Vagina (tissue), 2 donors: ENCODE measurements at places on chromosomes 5 and 9.

DNA sequence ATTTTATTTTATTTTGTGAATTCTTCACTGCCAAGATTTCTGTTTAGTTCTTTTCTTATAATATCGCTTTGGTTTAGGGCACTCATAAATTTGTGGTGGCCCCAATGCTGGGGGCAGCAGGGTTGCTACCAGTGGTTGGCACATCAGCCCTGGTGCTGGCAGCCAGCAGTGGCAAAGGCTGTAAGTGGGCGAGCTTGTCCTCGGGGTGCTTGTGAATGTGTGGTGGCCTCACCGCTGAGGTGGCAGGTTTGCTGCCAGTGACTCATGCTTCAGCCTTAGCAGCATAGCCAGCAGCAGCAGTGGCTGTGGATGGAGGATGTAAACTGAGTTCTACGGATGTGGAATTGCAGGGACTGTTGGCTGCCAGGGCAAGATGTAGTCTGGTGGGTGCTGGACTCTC is 262.9 kb upstream of the DMAC1 start:
- DNase-seq = no peak

- DNase-seq = no peak
Measured at GRCh38 chr9:18543406-18544192, 69.6 kb downstream of the ADAMTSL1 start.

GRCh38 chr9:24899463-24899862 is 353.8 kb upstream of the IZUMO3 start:
- DNase-seq = no peak

DNA sequence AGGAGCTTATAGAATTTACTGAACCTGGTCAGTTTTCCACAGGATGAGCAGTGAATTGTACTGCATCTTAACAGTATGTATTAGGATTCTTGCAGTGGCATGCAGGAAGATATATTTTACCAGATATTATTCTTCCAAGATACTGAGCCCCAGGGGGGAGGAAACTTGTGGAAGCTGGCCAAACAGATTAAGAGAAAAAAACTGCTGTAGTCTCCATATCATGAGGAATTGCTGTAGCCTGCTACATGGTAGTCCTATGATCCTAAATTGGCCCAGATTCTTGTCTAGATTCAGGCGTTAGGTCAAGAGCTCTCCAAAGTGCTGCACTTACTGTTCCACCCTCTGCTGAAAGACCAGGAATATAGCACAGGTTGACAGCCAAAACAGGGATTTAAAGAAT is 275.5 kb upstream of the TAS2R1 start:
- DNase-seq = no peak

DNA sequence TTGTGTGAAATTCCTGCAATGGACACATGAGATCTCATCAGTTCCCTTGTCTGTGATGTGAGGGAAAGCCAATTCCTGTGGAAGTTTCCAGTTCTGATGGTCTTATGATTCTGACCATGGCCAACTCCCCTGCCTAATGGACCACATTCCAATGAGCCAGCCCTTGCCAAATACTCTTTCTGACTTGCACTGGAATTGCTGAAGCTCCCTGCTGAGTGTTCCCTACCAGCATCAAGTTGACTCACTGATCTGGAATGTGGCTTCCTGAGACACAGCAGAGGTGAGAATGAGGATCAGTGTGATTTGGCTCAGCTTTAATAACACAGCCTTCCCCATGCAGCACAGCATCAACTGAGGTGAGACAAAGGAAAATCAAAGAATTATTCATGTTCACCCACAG is 427.8 kb downstream of the KDM4C start:
- DNase-seq = no peak

DNA sequence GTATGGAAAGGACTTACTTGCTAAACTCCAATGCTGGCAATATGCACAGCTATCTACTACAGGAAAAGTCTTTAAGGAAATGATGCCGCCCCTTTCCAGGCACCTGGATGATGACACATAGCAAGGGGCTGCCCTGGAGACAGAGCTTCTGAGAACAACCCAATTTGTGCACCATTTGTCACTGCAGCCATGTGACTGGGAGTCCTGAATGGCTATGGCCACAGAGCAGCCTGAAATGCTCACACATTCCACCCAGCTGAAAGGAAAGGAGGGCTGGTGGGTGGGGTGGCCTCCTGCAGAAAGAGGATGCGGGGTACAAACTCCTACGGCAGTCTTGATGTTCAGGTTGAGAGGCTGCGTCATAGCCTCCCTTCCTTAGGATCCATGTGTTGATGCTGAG is 70.1 kb upstream of the FSTL4 start:
- no peak for DNase-seq

DNA sequence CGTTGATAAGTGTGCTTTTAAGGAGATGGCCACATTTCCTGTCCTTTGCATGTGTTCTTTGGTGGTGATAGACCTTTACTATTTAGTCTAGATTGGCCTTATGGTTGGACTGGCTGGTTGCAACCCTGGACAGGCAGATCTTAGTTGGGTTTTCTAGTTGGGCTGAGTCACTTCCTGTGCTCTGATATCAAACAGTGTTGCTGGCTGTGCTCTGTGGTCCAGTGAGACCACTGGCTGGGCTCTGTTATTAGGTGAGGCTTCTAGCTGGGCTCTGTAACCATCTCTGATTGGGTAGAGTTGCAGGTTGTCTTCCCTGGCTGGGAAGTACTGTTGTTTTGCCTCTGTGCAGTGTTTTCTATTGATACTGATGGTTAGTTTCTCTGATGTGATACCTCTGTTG is 432.5 kb downstream of the LRRC70 start:
- DNase-seq = no peak

DNA sequence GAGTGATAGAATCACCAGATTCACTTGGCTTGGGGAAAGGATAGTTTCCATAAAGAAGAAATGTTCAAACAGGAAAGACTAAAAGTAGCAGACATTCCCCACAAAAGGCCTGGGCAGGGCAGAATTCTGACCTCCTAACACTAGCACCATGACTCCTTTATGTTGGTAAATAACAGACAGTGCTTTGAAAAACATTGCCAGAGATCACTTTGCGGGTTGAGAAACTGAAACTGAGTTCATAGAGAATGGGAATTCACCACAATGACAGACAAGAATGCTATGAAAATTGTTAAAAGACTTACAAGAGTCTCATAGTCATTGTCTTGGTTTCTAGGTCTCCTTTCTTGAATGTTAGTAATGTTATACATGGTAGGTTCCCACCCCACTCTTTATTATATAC is 172.5 kb upstream of the GLRA1 start:
- no peak for DNase-seq

GRCh38 chr5:177399997-177400868 is at the start of gene PFN3:
Gene PFN3, minus strand, starts transcription at chr5:177400661. Its CDS starts 85 bp downstream, at chr5:177400576.
- DNase-seq = no peak

GRCh38 chr9:75616841-75617566 is 273.5 kb upstream of the PCSK5 start:
- no peak for DNase-seq

DNA sequence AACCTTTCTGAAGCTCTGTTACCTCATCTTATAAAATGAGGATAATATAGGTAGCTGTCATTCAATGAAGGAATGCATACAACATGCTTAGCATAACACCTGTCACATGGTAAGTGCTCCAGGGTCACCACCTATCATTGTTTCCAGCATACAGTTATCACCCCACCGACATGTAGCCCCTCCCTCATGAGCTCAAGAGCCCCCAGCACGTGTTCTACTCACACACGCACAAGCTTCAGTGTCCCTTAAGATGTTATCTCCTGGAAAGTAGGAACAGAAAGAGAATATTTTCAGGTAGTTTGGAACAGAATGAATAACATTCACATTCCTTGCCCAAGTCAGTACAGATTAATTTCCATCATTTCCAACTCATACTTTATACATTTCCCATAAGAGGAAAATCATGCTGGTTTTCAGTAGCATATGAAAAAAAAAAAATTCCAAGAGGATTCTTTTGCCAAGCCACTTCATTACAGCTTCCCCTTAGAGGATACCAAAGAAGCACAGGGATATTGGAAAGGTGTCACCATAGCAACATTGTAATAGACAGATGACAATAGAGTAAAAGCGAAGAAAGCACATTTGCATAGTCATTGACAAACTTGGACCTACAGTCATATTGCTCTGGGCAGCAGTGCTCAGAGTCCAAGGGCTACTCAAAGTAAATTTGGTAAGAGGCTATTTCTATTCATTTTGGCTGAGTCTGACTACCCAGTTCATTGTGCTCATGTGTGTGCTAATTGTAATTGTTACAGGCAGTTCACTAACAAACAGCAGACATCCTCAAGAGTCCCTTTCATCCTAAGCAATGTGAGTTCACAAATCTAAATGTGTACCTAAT is 1.5 kb upstream of the MOB3B start:
- no peak for DNase-seq

DNA sequence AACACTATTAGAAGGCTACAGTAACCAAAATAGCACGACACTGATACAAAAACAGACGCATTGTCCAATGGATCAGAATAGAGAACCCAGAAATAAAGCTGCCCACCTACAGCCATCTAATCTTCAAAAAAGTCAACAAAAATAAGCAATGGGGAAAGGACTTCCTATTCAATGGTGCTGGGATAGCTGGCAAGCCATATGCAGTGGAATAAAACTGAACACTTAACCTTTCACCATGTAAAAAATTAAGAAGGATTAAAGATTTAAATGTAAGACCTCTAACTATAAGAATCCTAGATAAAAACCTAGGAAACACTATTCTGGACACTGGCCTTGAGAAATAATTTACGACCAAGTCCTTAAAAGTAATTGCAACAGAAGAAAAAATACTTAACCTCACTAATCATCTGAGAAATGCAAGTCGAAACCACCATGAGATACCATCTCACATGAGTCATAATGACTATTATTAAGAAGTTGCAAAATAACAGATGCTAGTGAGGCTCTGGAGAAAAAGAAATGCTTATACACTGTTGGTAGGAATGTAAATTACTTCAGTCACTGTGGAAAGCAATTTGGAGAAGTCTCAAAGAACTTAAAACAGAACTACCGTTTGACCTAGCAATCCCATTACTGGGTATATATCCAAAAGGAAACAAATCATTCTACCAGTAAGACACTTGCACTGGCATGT is 203.3 kb upstream of the CDH9 start:
- no peak for DNase-seq

DNA sequence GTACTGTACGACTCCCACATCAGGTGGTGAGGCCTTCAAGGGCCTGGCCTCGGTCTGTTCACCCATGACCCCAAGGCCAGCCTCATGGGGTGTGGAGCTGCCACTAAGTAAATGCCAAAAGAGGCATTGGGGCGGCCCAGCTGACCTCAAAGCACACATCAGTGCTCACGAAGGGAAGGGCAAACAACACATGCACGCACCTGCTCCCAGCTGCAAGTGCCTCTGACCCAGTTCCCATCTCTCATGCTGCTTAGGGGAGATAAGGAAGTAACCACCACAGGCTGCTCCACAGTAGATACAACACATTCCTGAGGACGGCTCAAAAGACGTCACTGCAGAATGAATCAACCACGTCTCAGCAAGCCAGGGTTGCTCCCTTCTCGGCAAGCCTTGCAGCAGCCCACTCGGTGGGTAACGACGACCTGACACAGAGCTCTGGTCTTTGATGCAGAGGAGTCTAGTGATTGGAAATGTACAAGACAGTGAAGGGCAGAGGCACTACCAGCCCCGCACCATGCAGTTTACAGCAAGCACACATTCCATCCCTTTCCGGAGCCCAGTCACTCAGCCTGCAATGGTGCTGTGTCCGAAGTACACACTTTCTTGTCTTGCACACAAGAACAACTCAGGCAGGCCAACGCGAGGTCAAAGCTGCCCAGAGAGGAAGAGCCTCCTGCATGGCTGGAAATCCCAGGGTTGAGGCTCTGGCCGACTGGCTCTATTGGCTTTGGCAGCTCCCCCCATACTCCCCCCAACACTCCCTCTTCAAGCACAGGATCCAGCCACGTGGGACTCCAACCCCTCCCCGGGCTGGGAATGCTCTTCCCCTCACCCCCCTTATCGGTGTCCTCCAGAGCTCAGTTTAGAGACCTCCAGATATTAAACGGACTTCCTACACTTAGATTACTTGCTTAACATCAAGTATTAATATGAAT is 31.8 kb downstream of the FABP6 start:
- DNase-seq = no peak

DNA sequence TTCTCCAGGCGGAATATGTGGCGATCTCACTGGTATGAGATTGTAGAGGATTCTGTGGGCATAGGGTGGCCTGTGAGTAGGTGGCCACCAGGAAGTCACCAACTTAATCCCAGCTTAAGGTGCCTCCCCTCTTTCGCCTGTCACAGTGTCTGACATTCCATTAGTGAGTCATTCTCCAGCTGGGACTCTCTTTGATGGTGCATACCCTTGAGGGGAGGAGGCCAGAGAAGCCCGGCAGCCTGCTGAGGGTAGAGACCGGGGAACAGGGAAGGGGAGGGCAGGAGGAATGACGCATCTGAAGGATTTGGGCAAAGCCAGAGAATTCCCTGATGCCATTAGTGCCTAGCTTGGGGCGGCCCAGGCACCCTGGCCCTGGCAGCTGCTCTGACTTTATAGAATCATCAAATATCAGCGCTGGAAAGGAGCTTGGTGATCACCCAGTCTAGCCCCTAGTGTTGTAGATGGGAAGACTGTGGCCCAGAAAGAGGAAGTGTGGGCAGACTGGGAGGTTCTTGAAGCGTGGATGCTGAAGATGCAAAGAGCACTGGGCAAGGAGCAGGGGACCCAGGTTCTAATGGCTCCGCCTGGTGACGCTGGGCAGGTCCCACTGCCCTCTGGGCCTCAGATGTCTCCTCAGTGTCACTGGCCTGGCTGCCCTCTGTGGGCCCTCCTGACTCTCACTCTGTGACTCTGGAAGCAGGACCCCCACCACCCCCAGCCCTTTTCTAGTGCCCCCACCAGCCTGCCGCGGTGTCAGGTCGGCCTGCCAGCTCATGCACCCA is 41.4 kb downstream of the DAB2IP start:
- no peak for DNase-seq

- DNase-seq = no peak
Measured at GRCh38 chr5:127001621-127002296, 28.6 kb downstream of the MARCHF3 start.

DNA sequence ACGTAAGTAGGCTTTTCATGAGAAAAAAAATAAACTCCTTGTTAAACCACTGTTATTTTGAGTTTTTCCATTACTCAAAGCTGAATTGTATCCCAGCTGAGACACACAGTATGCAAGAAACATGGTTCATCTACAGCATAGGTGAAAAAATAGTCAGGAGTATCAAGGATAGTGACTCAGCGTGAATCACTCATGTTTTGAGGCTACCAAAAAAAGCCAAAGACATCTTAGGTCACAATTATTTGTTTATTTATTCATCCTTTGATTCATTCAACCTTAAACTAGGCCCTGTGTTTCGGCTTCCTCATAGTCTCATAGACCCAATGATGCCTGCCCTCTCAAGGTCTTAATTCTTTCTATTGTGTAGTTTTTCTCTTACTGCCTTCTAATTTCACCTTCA is 32.9 kb upstream of the STX17 start:
- no peak for DNase-seq

- no peak for DNase-seq
Measured at GRCh38 chr9:75612754-75613153, 277.7 kb upstream of the PCSK5 start.
